ENCODE measurements at places on chromosomes 5 and 9.

DNA sequence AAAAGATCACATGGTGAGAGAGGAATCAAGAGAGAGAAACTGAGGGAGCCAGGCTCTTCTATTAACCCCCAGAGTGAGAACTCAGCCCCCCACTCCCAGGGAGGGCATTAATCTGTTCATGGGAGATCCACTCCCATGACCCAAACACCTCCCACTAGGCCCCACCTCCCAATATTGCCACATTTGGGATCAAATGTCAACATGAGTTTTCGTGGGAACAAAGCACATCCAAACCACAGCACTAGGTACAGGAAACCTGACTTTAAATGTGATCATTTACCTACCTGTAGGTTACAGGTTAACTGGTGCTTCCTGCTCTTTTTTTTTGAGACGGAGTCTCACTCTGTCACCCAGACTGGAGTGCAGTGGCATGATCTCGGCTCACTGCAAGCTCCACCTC lies 16.9 kb downstream of the NNT start:
- no peak for DNase-seq

DNA sequence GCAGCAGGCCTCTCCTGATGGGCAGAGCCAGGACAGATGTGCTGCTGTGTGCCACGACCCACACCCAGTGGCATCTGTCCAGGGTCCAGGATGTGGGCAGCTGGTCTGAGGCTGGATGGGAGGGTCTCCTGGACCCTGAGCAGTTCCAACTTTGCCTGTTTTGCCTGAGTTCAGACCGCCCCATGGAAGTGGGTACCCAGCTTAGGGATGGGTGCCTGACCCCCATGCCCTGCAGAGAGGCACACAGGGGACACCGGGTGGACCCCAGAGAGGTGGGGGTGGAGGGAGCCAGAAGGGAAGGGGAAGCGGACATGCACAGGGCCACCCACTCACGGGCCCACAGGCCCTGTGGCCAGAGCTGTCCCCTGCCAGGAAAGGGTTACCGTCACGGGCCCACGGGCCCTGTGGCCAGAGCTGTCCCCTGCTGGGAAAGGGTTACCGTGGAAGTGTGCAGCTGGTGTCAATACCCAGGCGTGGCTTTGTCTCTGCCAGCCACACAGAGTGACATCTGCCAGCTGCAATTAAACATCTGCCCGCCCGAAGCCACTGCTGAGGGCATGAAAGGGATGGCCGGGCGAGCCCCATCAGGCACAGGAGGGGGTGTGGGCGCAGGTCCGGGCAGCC lies 50.0 kb downstream of the NACC2 start:
- DNase-seq, result no peak

DNA sequence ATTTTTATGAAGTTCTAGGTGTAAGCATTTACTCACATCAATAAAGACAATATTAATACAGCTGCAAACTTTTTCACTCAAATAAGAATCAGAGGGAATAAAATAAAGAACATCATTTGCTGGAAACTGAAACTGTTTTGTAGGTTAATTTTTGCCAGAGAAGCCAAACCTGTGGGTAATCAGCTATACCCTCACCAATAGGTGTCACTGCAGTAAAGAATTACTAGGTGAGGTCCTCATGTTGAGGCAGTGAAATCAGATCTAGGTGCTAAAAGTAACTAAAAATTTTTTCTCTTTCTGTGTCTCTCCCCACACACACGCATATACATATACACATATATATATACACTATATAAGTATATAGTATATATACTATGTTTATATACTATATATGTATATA lies 1016.3 kb upstream of the SEMA6A start:
- DNase-seq, result no peak

- DNase-seq, result no peak
Measured at GRCh38 chr5:641331-641765, 29.2 kb downstream of the CEP72 start.

GRCh38 chr5:103166706-103167105 lies 46.6 kb downstream of the PPIP5K2 start:
- no peak for DNase-seq

GRCh38 chr9:121226175-121226574 lies 24.5 kb upstream of the RAB14 start:
- no peak for DNase-seq

GRCh38 chr5:313806-314376 lies 7.6 kb upstream of the AHRR start:
- no peak for DNase-seq

- DNase-seq, result no peak
Measured at GRCh38 chr9:70883056-70883455, 238.4 kb downstream of the TRPM3 start.

- DNase-seq, result peak; percentile 35
Measured at GRCh38 chr9:138022756-138023393, 145.3 kb downstream of the CACNA1B start.

DNA sequence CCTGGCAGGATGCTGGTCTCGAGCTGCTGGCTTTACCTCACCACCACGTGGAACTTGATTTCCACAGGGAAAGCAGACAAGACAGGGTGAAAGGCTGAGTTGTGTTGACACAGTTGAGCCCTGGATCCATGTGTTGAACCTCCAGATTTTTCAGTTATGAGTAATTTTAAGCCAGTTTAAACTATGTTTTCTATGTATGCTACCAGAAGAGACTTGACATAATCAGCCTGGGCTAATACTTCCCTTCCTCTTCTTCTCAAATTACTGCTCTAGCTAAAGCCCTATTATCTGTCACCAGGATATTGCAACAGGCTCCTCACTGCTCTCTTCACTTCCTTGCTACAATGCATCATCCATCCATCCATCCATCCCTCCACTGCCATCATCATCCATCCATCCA lies 12.0 kb upstream of the PHYKPL start:
- DNase-seq, result no peak

GRCh38 chr9:103430469-103430868 lies 435.3 kb downstream of the CYLC2 start:
- no peak for DNase-seq

- DNase-seq, result no peak
Measured at GRCh38 chr5:31413030-31413812, 118.7 kb downstream of the DROSHA start.

DNA sequence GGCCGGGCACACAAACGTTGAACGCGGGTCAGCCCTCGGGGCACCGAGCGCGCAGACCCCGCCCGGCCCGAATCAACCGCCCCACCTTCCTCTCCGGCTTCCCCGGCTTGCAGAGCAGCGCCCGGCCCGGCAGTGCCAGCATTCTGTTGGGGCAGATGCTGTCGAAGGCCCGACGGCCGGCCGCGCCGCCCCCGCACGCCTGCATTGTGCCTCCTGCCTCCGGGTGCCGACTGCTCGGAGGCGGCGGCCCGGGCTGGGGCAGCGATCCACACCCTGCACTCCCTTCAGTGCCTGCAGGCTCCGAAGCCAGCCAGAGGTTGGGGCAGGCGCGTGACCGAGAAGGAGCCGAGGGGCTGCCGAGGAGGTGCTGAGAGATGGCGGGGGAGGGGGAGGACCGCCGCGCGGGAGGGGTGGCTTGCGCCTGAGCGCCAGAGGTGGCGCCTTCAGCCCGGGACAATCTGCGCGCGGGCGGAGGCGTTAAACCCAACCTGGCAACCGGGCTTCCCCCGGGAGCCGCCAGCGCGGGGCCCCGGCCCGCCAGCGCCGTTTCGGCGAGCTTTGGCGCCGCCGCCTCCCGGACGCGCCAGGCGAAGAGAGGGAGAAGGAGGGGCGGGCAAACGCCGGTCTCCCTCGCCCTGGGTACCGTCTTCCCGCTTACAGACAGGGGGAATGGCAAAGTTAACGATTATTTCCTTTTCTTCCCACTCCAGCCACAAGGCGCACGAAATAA lies at the start of gene MCIDAS:
MCIDAS (minus strand) TSS at position 382 of the 730 bp plus-strand sequence; CDS start at position 205, 177 bp downstream.
- peak; percentile 76 for DNase-seq

- DNase-seq, result no peak
Measured at GRCh38 chr5:117463881-117464570, 889.4 kb upstream of the SEMA6A start.

- no peak for DNase-seq
Measured at GRCh38 chr5:68370196-68370595, 154.6 kb downstream of the PIK3R1 start.

GRCh38 chr9:81141961-81142360 lies 547.4 kb downstream of the TLE1 start:
- DNase-seq, result no peak

Measured in ELF-1 (cell line).